Hematopoietic multipotent progenitor cell treated with erythropoietin and hydrocortisone succinate and interleukin-3 and kit ligand, for 6 days (in vitro differentiated cells): ENCODE measurements at places on chromosomes 1 and 21.

DNA sequence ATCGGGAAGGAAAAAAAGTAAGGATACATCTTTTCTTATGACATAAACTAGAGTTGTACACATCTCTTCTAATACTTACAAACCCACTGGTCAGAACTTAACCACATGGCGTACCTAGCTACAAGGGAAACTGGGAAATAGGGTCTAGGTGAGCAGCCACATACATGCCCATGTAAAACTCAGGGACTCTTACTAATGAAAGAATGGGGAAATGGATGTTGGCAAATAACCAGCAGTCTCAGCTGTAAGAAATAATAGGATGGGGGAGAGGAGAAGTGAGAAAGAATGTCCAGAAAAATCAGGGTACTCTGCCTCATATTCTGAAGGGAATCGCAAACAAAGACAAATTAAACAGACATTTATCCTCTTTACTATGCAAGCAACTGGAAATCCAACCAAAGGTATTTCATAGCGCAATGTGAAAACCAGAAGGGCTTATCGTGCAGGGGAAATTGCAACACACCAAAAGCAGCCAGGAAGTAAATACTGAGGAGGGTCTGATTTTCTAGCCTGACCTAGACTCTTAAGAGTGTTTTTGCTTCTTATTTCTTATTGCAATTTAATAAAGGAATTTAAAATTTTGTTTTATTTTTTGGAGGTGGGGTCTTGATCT, 17.5 kb downstream of the GTF2B start:
- peak; percentile 47 for DNase-seq

- DNase-seq = no peak
Observed at GRCh38 chr1:211536606-211537005, 42.4 kb downstream of the SLC30A1 start.

- DNase-seq = peak; percentile 47
Observed at GRCh38 chr1:23237508-23237907, 20.2 kb upstream of the HTR1D start.

GRCh38 chr1:3244927-3245315, 175.9 kb downstream of the PRDM16 start:
- peak; percentile 36 for DNase-seq

DNA sequence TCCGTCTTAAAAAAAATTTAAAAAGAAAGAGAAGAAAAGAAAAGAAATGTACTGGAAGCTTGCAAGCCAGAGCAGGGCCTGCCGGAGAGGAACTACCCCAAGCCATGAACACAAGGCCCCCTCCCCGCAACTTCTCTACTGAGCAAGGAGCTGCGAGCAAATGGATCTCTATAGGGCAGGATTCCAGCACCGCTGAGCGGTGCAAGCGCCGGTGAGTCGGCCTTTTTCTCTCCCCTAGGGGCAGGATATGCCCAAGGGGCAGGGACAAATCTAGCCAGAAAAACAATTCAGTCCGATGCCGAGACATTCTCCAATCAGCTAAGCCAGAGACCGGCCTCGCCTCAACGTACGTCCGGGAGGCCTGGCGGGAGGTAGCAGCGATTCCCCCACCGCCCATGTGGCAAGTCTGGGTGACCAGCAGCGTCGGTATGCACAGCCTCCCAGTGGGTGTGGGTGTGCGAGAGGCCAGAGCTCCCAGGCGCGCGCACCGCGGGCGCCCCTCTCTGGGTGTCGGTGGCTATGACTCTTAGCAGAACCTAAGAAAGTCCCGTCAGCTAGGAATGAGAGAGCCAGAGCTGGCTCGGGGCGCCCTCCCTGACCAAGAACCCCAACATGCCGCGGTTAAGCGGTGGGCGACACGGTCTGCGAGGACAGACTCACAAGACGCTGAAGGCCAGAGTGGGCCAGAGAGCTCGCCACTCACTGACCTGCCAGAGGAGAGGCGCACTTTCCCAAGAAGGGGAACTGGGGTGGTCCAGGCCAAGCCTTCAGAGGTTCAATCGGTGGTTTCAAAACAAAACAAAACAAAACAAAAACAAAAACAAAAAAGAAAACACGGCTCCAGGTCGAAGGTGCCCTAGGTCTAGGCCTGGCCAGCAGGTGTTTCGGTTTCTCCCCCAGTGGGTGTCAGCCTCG, 1.9 kb downstream of the CSMD2 start:
- DNase-seq = peak; percentile 64

DNA sequence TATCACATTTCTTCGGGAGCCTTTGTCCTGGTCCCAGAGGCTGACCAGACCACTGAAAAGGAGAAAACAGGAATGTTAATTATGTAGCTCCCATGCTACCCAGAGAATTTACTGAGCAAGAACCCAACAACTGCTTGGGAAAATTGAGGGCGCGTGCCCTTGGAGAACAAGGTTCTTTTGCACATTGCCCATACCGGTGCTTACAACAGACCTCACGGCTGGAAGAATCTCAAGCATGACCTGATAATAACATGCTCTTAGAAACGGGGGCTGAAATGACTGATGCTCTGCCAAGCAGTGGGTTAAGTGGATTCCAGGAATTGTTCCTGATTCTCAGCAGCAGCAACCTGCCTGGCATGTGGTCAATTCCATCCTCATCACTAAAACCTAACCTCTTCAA, 49.3 kb upstream of the AJAP1 start:
- no peak for DNase-seq

DNA sequence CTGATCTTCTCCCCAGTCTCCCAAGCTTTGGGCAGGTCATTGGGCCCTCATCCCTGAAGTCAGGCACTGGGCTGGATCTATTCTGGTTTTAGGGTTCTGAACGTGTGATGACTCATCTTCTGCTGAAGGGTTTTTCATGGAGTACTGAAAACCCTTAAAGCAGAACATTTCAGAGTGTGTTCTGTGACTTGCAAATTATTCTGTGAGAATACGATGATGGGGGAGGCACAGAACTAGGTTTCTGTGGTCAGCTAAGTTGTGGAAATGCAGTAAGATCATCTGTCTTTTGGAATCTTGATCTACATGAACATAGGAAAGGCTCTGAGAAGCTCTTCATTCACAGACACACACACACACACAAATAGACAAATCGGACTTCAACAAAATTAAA, 46.2 kb downstream of the NAV1 start:
- DNase-seq = no peak

DNA sequence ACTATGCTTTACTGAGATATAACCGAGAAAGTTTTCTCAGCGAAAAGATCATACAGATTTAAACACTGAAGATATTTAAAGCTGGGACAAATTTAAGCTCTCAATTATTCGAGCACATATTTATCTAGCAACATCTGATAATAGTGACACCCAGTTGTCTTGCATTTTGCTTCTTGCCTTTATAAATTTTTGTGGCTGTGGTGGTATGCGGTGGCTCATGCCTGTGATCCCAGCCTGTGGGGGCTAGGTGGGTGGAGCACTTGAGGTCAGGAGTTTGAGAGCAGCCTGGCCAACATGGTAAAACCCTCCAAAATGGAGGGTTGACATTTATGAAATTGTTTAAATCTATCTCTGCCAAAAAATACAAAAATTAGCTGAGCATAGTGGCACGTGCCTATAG, 312.2 kb downstream of the SPATA17 start:
- DNase-seq = no peak

DNA sequence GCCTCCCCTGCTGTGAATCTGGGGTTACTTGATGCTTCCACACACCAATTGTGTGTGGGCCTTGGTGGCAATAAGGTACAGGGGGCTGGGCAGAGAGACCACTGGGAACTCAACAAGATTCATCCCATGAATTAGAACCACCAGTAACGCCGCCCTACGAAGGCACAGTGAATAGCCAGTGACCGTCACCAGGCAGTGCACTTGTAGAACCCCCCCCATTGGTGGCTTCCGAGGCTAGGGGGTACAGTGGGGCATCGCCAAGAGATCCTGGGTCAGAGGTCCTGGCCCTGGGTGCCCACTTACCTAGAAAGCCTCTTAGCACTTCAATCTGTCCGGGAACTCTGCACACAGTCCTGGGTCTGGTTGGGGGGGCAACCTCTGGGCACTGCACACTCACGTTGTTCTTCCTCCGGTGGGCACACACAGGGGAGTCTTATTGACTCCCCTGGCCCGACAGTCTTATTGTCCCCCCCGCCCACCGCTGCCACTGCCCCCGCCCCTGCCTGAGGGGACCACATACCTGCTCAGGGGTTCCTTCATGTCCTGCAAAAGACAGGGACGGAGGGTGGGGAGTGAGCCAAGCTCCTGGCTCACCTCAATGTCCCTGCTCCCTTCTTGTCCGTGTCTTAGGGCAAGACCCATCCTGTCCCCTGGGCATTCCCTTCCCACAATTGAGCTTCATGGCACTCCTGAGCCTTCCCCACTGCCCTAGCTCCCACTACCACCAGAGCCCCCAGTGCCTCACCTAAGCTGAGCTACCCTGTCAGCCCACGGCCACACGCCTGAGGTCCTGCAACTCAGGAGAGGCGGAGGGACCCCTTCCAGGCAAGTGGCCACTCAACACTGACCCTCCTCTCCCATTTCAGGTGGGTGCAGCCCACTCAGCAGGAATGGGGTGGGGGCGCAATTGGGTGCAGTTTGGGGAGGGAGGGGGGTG, 2.5 kb upstream of the TRIM11 start:
- DNase-seq = no peak

GRCh38 chr1:91736715-91737615, 149.0 kb downstream of the TGFBR3 start:
- no peak for DNase-seq

- no peak for DNase-seq
Observed at GRCh38 chr1:12343823-12344487, 114.1 kb downstream of the VPS13D start.

DNA sequence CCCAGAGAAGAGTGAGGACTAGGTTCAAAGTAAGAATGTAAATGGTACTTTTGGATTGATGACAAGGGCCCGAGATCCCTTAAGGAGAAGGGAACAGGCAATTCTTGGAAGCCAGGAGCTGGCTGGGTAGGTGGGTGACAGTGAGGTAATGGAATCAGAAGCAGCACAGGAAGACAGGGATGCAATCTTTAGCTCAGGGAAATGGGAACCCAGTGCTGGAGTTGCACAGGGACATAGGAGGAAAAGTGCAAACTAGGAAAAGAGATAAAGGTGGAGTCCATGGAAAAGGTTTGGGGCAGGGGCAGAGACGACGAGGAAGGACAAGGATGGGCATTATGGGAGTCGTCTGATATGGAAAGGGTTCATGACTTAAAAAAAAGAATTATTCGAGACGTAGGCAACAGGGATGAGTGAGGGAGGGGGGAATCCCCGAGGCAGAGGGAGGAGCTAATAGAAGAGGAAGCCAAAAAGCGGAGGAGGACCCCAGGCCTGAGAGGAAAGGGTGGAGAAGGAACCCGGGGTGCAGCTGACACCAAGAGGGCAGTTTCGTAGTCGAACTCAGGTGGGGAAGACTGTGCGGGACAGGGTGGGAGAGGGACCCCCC, 495 bp downstream of the PI4KB start:
- peak; percentile 81 for DNase-seq

DNA sequence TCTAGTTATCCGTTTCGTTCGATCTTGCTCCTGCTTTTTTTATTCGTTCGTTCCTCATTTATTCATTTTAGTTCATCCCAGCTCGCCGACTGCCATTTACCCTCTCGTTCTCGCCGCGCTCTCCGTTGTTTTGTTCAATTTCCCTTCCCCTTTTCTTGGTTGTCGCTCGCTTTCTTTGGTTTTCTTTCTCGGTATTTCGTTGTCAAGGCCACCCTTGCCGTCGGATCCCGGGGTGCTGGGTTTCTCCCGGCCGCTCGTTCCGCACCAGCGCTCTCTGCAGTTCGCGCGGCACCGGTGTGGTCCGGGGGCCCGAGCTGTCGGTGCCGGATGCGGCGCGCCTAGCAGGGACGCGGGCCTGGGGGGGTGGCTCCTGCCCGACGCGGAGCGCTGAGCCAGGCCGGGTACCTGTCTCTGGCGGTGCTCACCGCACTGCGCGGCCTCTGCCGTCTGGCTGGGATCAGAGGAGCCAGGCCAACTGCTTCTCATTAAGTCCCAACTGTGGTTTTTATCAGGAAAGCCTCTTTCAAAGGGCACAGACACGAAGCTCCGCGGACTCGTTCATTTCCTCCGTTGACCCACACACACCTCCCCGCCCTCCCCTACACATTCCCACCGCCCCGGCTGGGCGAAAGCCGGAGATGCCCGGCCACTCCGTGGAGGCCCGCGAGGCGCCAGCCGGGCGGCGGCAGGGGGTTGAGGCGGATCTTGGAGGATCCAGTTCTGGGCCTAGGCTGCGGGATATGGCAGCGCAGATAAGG, 1.6 kb downstream of the ALX3 start:
- peak; percentile 49 for DNase-seq

DNA sequence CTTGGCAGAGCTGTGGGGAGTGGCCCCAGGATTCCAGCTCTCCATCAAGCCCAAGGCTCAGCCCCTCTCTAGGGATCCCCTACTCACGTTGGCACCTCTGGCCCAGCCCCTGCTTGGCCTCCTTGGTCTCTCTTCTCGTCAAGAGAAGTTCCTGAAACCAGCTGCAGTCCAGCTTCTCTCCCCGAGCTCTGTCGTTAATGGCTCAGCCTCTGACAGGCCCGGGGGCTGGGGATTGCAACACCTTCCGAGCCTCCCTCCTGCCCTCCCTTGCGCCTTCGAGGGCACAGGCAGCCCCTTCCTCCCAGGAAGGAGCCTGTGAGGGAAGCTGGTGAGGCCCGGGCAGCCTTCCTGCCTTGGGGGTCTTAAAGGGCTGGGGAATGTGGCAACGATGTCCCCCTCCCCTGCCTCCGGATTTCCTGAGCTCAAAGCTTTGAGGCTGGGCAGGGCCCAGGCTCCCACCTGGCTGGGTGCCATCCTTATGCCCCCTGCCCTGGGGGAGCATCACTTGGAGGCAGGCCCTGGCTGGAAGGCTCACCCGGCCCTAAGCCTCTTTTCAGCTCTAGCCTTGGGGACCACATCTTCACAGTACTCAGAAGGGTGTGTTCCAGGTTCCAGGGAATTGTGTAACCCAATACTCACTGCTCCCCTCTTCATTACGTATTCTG, at the start of gene CSF3R:
Gene CSF3R (minus strand): TSS at position 190 of the 665 bp plus-strand sequence. CDS start 3,417 bp downstream, outside the sequence.
- peak; percentile 55 for DNase-seq

GRCh38 chr1:154751690-154752089, 118.4 kb downstream of the KCNN3 start:
- no peak for DNase-seq

- no peak for DNase-seq
Observed at GRCh38 chr1:161844696-161845095, 78.6 kb downstream of the ATF6 start.

DNA sequence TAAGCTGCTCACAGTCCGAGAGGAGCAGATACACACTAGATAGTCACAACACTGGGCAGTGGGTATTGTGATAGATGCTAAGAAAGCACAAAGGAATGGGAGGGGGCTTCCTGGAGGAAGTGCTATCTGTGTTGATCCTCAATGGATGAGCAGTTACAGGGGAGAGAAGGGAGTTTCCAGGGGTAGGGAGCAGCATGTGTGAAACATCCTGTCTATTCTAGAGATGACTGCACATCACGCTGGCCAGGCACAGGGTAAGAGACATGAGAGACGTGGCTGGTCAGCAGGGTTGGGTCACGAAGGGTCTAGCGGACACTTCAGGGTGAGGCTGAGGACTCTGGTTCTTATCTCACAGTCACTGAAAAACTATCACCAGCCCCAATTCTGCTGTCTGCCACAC, 235.2 kb downstream of the TRABD2B start:
- DNase-seq = no peak
